MM.1S (cell line): ENCODE measurements at places on chromosomes 12 and 14.

DNA sequence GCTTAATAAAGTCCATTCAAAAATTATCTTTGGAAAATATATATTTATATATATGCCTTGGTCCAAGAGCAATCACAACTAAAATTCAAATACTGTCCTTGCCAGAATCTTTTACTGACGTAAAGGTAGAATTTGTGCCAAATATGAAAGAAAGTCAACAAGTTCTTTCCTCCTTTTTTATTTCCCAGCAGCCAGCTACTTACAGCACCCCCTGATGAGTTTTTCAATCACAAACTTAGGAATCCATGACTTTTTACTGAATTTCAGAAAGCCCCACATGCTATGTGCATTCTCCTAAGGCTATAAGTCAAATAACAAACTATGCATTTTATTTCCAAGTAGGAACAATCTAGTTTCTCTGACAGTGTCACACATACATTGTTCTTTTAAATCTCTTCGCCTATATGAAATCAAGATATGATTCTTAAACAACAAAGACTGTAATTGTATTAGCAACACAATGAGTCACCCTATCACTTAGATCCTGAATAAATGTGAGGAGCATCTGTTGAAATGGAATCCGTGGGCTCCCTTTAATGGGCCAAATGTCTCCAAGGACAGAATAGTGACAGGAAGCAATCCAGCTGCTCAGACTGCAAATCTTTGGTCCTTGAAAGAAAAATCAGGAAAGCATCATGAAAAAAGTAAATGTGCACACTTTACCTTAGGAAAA, 271.4 kb downstream of the DUSP6 start:
- DNase-seq: no peak

DNA sequence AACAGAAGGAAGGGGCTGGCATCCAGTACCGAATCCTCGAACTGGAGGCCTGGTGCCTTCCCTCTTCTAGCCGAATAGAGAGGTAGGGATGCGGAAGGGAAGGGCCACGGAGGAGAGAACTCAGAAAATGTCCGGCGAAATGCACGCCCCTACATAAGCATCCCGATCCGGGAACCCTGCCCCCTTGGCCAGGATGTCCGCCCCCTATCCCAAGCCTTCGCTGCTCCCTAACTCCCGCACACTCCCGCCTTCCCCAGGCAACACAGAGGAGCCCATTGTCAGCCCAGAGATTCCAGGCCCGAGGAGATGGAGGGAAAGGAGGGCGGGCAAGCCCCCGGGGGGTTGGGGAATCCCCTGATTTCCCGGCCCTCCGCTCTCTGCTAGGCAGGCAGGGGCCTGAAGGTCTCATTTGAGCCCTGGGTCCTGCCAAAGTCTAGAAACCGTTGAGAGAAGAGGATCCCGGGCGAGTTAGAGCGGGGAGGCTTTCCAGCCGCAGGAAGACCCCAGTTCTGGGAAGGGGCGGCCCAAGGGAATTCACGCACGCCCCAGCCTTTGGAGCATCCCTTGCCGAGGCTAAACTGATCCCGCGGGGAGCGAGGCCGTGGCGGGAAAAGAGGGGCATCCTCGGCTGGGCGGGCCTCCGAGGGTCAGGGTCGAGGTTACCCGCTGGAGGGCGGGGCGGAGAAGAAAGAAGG, 569 bp upstream of the ARHGEF40 start:
- no peak for DNase-seq

DNA sequence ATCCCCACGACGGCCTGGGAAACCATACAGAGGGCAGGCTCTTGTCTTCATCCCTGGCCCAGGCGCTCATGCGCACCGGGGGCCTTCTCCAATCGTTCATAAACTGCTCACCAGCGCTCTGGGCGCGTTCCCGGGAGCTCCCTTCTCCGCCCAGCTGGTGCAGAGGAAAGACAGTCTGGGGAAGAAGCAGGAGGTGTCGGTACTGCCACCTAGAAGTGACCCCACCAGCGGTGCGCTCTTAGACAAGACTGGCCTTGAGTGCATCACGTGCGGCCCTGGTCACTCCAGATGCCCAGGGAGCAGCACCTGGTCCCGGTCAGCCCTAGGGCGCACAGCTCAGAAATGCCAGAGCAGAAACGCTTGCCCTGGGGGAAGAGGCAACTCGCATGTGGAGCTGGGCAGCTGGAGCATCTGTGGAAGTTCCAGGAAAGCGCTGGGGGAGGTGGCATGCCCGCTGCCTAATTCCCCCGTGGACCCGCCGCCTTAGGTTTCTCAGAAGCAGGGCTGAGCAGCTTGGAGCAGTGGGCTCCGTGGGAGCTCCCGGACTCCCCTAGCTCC, 2.5 kb downstream of the GSC start:
- no peak for DNase-seq

DNA sequence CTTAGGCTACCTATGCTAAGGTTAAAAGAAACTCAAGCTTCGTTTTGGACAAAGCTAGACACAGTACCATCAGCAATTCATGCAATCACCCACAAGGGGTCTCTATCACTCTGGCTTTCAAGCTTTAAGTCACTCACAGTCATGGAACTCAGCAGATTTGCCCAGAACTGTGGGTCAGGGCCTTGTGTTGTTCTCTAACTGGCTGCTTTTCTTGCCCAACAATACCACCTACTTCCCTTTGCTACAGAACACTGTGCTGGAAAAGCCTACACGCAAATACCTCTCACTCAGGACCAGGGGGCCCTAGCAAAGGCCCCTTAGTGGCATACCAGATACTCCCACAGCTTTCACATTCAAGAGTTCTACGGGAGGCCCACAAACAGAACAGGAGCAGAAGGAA, 9.1 kb downstream of the NEMP1 start:
- peak; percentile 76 for DNase-seq

GRCh38 chr12:1934831-1935230, 16.4 kb upstream of the CACNA2D4 start:
- DNase-seq: no peak
